IgD-negative memory B cell (primary cell): ENCODE measurements at places on chromosomes 16 and 17. TPM values are rescaled to one million over a fixed set of nuclear protein-coding genes. Genes with fewer than 3 reads are reported as not detected.

APOH gene
- not detected for polyA plus RNA-seq

CYB5B gene
- polyA plus RNA-seq = 98.9 TPM

ZC3H18 gene
- 17.5 TPM for polyA plus RNA-seq

SLC5A10 gene
- 0.79 TPM for polyA plus RNA-seq

TEKT1 gene
- polyA plus RNA-seq = not detected

TPSG1 gene
- not detected for polyA plus RNA-seq

CDH15 gene
- polyA plus RNA-seq = not detected

CD300E gene
- polyA plus RNA-seq = 0.11 TPM

OMG gene
- polyA plus RNA-seq = not detected

C1QTNF8 gene
- polyA plus RNA-seq = not detected

SERPINF2 gene
- 1.2 TPM for polyA plus RNA-seq

SPHK1 gene
- polyA plus RNA-seq = not detected

PARD6A gene
- 18.5 TPM for polyA plus RNA-seq

ZMYND15 gene
- polyA plus RNA-seq = not detected

ITGA2B gene
- polyA plus RNA-seq = 3.0 TPM

IL21R gene
- 2.2 TPM for polyA plus RNA-seq

PRAC2 gene
- polyA plus RNA-seq = not detected

AANAT gene
- polyA plus RNA-seq = 1.1 TPM

HAGHL gene
- polyA plus RNA-seq = 10.0 TPM

DHRS7C gene
- not detected for polyA plus RNA-seq

PYCARD gene
- 130 TPM for polyA plus RNA-seq

SOX8 gene
- polyA plus RNA-seq = 0.48 TPM

SPAG5 gene
- 2.2 TPM for polyA plus RNA-seq

HBM gene
- not detected for polyA plus RNA-seq

PIRT gene
- not detected for polyA plus RNA-seq

SOST gene
- polyA plus RNA-seq = not detected

BAHCC1 gene
- polyA plus RNA-seq = not detected

CCL8 gene
- polyA plus RNA-seq = not detected

KRT27 gene
- polyA plus RNA-seq = not detected

ZDHHC1 gene
- 0.33 TPM for polyA plus RNA-seq

RILP gene
- polyA plus RNA-seq = 2.6 TPM

MAPK8IP3 gene
- 5.9 TPM for polyA plus RNA-seq

COPZ2 gene
- polyA plus RNA-seq = 1.7 TPM

SNAI3 gene
- 12.3 TPM for polyA plus RNA-seq

TAT gene
- polyA plus RNA-seq = not detected
